ENCODE measurements at places on chromosomes 1 and 21.

GRCh38 chr1:61053712-61054600, 28.4 kb upstream of the NFIA start:
- no peak for DNase-seq

DNA sequence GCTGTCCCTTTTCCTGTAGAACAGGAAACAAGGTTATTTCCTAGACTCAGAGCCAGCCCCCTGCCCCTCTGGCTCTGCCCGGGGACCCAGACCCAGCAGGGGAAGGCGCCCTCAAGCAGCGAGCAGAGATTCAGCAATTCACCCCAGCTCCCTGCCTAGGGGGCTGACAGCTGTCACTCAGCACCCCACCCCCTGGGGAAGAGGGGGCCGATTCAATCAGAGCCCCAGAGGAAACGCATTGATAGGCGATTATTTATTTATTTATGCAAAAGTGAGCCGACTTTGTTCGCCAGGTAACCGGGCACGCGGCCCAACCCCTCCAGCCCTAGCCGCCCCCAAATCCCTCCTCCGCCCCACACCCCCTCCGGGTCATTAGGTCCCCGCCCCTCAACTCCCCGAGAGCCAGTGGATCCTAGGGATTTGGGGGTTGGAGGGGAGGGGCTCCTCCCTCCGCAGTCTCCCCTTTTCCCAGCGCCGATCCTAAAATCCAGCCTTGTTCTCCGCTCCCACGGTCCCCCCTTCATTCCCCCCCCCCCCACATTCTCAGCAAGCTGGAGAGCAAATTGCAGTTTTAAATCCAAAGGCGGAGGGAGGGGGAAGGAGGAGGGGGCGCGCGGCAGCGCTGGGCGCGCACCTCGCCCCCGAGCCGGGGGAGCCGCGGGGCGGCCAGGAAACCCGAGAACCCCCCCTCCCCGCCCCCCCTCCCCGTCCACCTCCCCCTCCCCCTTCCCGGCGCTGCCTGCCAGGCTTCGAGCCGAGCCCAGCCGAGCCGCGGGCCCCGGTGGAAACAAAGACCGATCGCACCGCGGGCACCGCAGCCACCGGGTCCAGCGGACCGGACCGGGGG, 1.3 kb downstream of the AHDC1 start:
- DNase-seq: no peak

GRCh38 chr1:90881034-90881433, 140.8 kb downstream of the ZNF644 start:
- no peak for DNase-seq

- DNase-seq: no peak
Measured at GRCh38 chr1:231286603-231287002, 45.6 kb downstream of the GNPAT start.

DNA sequence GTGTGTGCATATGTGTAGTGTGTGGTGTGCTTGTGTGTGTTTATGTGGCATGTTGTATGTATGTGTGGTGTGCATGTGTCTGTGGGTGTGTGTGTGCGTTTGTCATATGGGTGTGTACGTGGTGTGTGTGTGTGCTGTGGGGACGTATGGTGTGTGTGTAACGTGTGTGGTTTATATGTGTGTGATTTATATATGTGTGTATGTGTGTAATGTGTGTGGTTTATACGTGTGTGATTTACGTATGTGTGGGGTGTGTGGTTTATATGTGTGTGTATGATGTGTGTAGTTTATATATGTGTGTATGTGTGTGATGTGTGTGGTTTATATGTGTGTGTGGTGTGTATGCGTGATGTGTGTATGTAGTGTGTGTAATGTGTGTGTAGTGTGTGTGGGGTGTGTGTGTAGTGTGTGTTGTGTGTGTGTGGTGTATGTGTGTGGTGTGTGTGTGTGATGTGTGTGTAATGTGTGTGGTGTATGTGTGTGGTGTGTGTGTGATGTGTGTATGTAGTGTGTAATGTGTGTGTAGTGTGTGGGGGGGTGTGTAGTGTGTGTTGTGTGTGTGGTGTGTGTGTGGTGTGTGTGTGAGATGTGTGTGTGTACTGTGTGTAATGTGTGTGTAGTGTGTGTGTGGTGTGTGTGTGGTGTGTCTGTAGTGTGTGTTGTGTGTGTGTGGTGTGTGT, 32.3 kb upstream of the ADARB1 start:
- no peak for DNase-seq

- DNase-seq: no peak
Measured at GRCh38 chr1:7278045-7278444, 492.8 kb downstream of the CAMTA1 start.

GRCh38 chr1:207868251-207868773, 42.6 kb downstream of the CD34 start:
- DNase-seq: no peak

DNA sequence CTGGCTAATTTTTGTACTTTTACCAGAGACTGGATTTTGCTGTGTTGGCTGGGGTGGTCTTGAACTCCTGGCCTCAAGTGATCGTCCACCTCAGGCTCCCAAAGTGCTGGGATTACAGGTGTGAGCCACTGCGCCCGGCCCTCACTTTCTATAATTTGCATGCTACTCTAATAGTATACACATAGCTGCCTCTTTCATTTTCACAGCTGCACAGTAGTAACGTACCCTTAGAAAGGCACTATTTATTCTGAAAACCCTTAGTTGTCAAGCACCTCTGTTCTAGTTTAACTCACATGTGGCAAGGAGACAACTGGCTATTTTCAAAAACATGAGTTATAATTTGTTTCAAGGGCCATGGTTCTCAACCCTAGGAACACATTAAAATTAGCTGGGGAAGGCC, 17.2 kb downstream of the TPM3 start:
- no peak for DNase-seq

DNA sequence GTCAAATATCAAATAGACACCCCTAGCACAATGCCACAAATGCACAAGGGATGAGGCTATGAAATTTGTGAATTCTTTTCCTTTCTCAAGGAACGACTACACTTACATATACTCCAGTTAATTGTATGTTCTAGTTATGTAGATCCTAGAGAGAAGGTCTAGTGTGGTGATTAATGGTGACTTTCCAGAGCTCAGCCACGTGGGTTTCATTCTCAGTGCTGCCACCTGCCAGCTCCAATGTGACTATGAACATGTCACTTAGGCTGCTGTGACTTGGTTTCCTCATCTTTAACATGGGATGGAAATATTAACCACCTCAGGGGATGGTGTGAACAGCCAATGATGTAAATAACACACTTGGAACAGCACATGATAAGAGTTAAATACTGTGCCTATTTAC, 138.3 kb downstream of the APP start:
- DNase-seq: peak; percentile 8

GRCh38 chr1:50873458-50874187, 86.4 kb downstream of the FAF1 start:
- peak; percentile 52 for DNase-seq

DNA sequence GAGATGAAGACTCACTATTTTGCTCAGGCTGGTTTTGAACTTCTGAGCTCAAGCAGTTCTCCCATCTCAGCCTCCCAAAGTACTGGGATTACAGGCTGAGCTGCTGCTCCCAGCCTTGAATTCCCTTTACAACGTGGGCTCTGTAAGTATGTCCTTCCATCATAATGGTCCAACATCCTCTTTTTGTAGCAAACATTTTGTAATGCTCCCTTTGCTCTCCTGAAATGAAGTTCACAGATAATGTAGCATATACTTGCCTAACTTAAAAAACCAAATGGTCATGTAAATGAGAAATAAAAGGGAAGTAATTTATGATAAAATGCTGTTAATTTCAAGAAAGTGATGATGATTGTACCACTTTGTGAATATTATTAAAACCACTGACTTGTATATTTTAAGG, 30.5 kb upstream of the THEM4 start:
- no peak for DNase-seq

GRCh38 chr1:82836973-82837680, 1036.4 kb downstream of the ADGRL2 start:
- no peak for DNase-seq

DNA sequence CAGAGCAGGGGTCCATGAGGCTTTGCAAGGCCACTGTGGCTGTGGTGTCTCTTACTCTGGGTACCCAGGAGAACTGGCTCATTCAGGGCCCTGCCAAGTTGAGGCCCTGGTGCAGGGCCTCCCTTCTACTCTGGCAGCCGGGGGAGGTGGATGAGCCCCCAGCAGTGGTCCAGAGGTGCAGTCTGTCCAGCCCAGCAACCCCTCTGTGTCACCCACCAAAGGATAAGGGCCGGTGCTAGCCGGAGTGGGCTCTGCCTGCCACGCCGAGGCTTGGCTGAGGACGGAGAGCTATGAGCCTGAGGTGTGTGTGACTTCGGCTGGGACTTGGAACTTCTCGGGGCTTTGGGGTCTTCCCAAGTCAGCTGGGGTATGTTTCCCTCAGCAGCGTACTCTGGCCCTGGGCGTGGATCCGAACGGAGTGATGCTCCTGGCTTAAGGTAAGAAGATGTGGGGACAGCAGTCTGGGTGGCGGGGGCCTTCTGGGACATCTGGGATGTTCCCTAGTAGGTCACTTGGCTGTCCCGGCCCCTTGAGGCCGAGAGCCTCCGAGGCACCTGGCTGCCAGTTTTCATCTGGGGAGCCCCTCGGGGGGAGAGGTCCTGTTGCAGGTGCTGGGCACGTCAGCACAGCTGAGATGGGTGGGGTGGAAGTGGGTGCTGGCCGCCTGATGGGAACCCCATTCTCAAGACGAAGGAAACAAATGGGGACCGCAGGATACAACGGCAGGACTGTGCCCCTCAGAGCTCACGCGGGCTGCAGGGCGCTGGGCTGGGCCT, 25.9 kb downstream of the RUNX3 start:
- no peak for DNase-seq

GRCh38 chr1:47471163-47471562, 33.3 kb downstream of the FOXD2 start:
- DNase-seq: no peak

DNA sequence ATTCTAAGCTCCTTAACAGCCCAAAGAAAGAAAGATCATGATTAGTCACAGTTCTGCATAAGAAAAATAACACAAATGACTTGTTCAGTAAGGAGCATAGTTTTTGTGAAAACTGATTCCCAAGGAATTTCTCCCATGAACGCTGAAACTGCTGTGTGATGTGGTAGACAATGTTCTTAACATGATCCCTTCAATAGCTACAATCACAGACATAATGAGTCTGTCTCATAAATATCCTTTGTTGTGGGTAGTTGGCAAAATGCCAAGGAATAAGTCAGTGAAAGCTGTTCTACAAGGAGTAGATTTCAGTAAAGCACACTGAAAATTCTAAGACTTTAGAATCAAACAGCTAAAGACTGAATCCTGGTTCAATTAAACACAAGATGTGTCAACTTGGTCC, 404.8 kb downstream of the HLX start:
- peak; percentile 5 for DNase-seq

GRCh38 chr1:3430820-3431219, 23.6 kb upstream of the ARHGEF16 start:
- DNase-seq: no peak

DNA sequence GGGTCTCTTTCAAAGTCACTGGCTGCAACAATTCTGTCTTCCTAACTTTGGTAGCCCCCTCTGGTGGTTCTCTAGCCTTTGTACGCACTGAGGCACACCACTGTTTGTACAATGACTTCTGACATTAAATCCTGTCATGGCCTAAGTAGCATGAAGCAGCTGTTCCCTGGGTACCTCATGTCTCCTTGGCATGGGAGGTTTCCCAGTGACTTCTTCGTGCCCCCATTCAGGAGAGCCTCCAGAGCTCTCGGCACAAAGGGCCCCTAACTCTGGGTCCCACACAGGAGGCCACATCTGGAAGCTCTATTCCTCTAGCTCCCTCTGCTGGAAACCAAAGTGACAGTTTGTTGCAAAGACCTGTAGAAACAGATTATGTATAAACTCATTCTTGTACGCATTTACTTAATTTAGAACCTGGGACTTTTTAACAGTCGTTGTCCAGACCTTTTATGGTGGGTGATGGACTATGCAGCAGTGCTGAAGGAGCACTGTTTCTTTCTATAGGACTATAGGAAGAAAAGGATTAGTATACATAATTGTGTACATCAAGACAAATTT, 13.4 kb downstream of the SWT1 start:
- no peak for DNase-seq

DNA sequence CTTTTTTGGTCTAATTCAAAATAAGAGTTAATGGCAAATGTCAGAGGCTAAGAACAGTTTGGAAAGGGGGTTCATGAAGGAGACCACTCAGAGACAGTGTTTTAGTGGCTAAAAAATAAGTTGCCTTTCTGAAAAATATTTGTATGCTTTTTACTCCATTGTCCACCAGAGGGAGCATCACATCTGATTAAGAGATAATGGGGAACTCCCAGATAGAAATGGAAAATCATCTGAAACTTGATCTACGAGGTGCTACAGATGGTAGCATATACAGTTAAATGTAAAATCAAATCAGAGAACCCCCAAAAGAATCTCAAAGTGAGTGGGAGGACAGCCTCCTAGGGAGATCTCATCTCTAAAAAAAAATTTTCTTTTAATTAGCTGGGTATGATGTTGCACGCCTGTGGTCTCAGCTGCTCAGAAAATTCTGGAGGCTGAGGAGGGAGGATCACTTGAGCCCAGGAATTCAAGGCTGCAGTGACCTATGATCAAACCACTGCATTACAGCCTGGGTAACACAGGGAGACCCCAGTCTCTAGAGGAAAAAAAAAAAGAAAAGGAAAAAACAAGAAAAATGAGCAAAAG, 9.7 kb downstream of the SMYD3 start:
- peak; percentile 35 for DNase-seq

DNA sequence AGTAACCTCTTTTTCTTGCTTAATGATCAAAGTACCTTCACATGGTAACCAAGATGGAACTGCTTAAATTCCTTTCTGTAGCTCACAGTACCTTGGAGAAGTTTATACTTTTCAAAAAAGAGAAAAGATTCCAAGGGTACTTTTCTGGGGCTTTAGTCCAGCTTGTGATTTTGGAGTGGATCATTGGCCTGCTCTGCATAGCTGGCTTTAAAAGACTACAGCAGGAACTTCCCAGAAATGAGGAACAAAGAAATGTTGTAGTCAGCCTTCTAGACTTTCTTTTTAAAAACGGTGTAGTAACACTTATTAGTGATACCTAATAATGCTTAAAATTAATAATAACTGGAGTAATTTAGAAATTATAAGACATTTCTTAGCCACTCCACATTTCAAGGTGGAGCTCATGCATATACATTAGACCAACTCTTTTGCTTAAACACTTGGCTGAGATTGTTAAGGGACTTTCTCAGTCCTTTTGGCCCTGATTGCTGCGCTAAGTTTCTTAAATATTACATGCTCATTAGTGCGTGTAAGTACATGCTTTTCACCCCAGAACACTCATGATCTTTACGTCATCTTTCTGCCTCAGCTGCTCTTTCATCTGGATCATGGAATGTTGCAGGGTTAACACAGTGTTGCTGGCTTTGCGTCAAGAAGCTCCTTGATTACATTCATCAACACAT, 57.3 kb downstream of the SDCCAG8 start:
- no peak for DNase-seq

DNA sequence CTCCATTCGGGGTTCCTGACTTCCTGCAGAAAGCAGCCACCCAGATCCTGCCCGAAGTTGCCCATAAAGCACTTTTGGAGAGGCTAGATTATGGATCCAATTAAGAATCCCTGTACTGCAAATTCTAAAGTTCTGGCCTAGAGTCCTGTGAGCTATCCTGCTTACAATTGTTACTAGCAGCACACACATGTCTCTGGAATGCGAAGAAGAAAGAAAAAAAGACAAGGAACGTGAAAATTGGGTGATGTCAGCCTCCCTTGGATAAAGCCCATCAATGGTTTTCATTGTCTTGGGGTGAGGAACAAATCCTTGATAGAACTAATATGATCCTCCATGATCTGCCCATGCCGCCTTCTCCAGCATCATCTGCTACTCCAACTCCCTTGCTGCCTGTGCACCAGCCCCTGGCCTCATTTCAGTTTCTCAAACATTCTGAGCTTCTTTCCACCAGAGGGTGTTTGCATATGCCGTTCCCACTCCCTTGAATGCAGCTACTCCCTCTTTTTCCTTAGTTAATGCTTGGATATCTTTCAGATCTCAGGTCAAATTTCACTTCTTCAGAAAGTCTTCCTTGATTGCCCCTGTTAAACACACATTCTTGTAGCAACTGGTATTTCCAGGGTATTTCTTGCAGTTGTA, 94.0 kb downstream of the ST6GALNAC5 start:
- no peak for DNase-seq
